ENCODE measurements at places on chromosomes 1 and 21. TPM values are rescaled to one million over a fixed set of nuclear protein-coding genes. Genes with fewer than 3 reads are reported as not detected.

The PLCH2 gene
- total RNA-seq, result 0.19 TPM

The LENEP gene
- 1.3 TPM for total RNA-seq

The HEYL gene
- 3.5 TPM for total RNA-seq

- no peak overlapping the region for H3K4me3 ChIP-seq
- H3K27me3 ChIP-seq, result no peaks in the 10 kb centered on the region
- no peak overlapping the region for H3K27ac ChIP-seq
- H3K4me1 ChIP-seq, result peaks cover 9% of the 10 kb centered on the region
Observed at GRCh38 chr1:32182060-32182459, 2.6 kb downstream of the TXLNA start.

DNA sequence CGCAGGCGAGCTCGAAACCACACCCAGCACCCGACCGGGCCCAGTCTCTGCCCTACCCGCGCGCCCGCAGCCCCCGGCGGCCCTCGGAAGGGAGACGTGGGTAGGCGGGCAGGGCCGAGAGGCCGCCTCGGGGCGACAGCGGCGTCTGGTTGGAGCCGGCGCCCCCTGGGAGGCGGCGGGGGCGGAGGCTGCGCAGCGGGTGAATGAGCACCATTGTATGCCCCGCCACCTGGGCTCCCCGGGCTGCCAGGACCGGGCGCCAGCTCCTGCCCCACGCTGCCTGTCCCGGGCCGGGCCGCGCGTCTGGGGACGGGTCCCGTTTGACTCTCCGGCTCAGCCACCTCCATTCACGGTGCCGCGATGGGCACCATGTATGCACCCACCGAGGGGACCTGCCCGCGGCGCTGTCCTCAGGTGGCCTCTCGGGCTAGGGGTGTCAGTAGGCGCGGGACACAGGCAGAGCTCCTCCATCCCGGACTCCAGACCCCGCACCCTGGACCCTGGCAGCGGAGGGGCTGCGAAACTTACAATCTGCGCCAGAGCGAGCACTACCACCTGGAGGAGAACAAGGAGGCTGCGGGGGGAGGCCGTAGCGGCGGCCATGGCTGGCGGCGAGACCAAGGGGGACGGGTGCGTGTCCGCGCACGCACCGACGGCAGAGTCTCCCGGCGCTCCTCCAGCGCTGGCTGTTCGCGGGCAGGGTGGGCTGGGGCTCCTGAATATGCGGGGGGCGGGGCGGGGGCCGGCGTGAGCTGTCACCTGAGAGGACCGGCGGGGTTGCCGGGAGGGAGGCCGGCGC, at the start of gene COL9A2:
Gene COL9A2, minus strand, starts transcription at position 692 of the 799 bp plus-strand sequence. Its CDS starts 89 bp downstream, at position 603.
- peaks cover 8% of the 10 kb centered on the region for H3K4me1 ChIP-seq
- peak within 1 kb of the TSS; percentile 55 for H3K4me3 ChIP-seq
- no peak within 1 kb of the TSS for H3K27ac ChIP-seq
- peak; percentile 69 for DNase-seq
- peaks cover 53% of the 10 kb centered on the region for H3K27me3 ChIP-seq

DNA sequence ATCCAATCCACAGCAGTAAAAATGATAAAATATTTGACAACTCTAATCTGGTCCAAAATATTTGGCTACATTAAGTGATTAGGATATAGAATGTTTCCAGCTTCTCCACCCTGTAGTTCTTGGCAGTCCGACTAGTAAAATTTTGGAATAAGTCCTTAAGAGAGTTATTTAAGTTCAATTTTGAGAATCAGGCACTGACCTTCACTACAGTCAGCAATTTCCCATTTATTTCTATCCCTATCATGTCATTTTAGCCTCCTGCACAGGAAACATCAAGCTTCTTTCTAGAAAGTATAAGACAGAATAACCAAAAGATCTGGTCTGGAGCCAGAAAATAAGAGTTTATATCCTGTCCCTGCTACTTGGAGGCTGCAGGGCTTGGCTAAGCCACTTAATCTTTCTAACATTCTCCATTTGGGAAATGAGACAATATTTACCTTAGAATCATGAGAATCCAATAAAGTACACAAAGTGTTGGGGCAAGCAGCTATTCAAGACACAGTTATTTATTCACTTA, 162.2 kb downstream of the DPYD start:
- H3K4me3 ChIP-seq, result no peak overlapping the region
- no peak overlapping the region for H3K27ac ChIP-seq
- no peaks in the 10 kb centered on the region for H3K36me3 ChIP-seq
- no peak for DNase-seq
- H3K4me1 ChIP-seq, result no peaks in the 10 kb centered on the region
